ENCODE measurements at places on chromosomes 5 and 9.
A peak's percentile ranks its signal among the peaks of the same experiment; 100 is the strongest.

DNA sequence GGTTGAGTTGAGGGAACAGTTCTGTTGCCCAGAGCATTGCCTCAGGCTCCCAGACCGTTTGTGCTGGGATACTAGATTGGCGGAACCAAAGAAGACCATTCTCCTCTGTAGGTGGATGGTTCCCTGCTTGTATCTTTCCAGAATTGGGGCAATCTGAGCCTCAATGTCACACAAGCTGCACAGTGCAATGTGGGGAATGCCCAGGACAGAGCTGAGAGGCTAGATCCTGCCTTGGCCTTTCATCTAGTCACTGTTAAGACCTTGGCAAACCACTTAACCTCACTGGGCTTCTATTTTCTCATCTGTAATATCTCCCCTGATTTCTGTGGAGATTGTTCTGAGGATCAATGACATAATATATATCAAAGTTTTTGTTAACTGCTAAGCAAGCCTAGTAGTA lies 16.9 kb upstream of the ERAP2 start:
- DNase-seq: no peak

- DNase-seq: no peak
Observed at GRCh38 chr9:6630502-6631206, 14.9 kb downstream of the GLDC start.

- no peak for DNase-seq
Observed at GRCh38 chr5:99035942-99036341, 107.1 kb upstream of the CHD1 start.

- DNase-seq: peak; percentile 11
Observed at GRCh38 chr9:131981116-131981776, 98.4 kb downstream of the MED27 start.

DNA sequence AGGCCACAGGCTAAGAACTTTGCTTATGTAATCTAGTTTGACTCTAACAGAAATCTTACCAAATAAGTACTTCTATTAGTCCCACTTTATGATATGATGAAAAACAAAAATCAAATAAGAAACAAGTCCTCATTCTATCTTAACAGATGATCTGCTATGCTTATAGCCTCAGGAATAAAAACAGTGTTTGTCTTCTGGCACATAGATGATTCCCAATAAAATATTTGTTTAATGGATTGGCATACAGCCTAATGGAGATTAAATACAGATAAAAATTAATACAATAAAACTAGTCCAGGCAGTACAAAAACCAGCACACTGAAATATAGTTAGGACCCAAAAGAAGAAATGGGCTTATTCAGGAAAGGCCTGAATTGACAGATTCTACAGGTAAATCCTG lies 971.4 kb upstream of the WWC1 start:
- no peak for DNase-seq

DNA sequence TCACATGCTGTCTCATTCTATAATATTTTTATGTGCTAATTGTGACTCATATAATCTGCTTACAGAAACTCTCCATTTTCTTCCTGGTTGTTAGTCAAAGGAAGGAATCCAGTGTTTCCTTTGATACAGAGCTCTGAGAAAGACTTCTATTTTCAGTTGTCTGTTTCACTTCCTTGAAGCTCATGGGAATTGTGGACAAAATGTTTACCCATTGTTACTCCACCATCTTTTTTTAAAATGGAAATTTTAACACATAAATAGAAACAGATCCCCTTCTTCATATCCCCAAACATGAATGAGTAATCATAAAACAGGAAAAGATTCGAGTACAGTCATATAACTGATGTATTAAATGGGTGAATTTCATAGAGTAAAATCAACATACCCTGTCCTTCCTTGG lies 42.0 kb upstream of the KCNN2 start:
- no peak for DNase-seq

DNA sequence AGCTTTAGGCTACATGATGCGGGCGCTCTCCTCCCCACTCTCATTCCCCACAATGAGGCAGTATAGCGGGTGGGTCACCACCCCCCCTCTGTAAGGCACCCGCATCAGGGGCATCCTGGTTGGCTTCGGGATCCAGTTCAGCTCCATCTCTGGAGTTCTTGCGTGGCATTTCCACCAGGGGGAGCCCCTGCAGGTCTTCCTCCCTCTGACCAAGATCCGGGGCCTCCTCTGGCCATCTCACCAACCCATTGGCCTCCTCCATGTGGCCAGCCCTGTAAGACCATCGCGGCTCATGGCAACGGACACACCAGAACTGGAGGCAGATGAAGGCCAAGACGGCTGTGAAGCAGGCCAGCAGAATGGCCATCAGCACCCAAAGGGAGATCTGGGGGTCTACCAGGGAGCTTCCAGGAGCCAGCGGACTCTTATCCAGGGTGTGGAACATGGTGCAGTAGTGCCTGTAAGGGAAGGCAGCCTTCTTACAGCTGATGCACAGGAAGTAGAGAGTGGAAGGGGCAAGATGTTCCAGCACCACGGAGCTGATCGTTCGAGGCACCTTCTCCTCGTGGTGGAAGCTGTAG lies 77.0 kb downstream of the CYFIP2 start:
- DNase-seq: peak; percentile 32

DNA sequence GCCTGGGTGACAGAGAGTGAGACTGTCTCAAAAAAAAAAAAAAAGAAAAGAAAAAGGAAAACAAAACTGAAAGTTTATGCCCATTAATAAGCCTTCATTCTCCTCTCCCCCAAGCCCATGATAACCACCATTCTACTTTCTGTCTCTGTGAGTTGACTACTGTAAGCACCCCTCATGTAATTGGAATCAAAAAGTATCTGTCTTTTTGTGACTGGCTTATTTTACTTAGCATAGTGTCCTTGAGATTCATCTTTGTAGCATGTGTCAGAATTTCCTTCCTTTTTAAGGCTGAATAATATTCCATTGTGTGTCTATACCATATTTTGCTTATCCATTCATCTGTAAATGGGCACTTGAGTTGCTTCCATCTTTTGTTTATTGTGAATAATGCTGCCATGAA lies 14.0 kb upstream of the TMEM171 start:
- no peak for DNase-seq

DNA sequence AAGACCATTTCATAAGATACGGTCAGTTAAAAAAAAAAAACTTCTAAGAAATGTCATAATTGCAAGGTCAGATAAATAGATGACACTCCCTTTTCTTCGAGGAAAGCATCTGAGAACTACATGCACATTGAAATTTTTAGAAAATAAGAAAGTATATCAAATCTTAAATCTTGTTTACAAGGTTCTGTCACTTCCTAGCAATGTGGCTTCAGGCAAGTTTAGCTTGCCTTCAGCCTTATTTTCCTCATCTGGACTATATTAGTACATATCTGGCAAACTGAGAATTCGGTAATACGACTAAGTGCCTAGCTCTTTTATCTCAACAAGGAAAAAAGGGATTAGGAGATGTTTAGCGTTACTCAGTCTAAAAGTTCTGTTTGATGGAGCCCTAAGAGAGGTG lies 32.5 kb upstream of the OR2K2 start:
- DNase-seq: no peak

DNA sequence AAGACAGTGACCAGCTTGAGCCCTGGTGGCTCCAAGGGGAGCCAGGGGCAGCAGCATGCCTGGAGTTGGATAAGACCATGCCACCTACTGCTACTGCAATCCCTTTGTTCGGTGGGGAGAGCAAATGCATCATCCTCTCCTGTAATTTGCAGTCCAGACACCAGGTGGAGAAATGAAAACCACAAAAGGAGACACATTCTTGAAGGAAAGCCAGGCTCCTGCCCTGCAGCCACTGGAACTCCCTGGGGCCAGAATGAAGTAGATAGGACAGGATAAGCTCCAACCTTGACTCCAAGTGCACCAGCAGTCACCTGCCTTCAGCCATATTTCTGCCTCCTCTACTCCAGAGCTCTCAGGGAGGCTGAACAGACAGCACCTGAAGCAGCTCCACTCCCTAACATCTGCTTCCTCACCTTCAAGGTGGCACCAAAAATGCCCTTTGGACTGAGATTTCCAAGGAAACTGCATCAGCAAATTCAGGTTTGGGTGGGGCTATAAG lies 65.1 kb upstream of the IQGAP2 start:
- DNase-seq: peak; percentile 66

DNA sequence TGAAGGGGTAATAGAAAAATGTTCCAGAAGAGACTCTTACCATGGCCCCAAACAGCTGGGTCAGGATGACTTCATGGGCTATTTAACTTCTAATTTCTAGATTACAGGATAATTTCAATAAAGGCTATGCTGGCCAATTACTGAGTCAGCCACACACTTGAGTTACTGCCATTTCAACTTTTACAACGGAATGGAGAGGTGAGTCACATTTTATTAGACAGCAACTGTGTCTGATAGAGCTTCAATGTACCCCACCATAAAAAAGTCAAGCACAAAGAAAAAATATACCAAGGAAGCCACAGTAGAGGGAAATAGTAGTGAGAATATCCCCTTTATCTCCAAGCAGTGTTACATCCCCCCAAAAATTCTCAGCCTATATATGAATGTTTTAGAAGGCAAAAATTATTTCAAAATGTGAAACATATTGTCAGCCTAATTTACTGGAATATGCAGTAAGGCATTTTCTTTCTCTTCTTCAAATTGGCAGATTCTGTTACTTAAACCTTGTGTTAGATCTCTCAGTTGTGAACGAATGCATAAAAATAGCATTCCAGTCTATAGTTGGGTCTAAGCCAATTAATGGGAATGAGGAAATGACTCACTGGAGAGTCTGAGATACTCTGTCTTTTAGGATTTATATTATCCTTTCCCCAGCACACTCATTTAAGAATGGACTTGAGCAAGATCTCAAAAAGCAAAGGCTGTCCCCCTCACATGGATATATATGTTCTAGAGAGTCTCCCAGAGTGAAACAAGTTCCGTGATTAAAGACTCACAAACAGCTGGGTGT lies 47.1 kb upstream of the RAI14 start:
- no peak for DNase-seq

DNA sequence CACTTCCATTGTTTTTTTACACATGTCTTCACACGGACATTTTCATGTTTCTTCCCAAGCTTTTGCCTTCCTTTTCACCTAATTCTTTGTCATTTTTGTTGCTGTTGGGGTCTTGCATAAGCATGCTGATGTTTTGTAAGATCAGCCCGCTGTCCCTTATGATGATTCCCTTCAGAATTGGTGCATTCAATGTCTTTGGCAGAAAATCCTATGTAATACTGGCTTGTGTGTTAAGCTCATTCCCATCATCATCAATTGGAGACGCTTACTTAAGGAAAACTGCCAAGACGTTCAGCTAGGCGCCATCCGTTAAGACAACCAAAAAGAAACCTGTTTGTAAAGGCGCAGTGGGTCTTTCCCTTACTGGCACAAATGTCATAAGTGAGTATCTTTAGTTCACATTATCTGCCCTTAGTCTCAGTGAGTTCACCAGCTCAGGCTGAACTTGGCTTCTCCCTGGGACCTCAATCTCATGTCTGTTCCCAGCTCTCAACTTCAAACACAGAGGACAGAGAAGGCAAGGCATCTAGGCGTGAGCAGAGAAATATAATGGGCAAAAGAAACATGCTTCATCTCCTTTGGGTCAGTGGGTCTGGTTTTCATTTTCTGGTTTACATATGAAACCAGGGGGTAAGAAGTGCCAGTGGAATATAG lies 97.9 kb downstream of the EFNA5 start:
- no peak for DNase-seq

DNA sequence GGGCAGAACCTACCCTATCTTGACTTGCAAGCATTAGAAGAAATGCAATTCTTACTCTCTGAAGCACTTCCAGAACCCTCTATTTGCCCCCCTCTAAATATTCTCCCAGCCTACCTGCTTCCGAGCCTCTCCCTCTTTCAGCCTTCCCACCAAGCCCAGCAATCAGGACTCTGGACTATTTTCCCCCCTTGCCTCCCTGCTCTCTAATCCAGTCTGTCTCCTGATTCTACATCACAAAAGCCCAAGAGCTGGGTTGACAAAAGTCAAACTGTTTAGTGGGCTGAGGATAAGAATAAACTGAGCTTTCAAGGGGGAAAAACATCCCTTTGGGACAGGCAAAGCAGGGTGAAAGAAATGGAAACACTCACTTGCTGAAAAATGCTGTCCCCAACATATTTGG lies 123.2 kb upstream of the KIF2A start:
- no peak for DNase-seq
